Esophagus muscularis mucosa (tissue), 4 donors: ENCODE measurements at places on chromosomes 12 and 14. TPM values are rescaled to one million over a fixed set of nuclear protein-coding genes. Genes with fewer than 3 reads are reported as not detected.

The GTF2A1 gene
- 35.1 TPM for total RNA-seq

The TGM1 gene
- 0.80 TPM for total RNA-seq

The TAS2R31 gene
- total RNA-seq, result 2.3 TPM

The TEX52 gene
- total RNA-seq, result not detected

The NTS gene
- total RNA-seq, result not detected
